ENCODE measurements at places on chromosomes 6 and 20.

DNA sequence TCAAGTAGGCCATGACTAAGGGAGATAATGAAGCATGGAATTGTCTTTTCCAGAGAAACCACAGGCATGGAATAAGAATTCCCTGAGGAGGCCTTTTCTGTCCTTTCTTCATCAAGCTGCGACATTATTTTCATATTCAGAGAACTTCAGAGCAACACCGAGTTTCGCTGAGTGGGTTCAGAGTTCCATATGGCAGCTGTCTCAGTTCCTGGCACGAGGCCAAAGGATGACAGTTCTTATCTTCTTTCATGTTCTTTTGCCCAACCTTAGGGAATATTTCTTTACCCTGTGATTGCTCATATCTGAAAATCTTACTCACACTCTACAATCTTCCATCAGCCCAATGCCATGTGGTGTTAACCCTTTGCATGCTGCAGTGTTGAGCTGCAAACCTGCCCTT is 135.3 kb upstream of the BMP2 start:
- no peak for DNase-seq

- no peak for DNase-seq
Observed at GRCh38 chr6:24696097-24696496, 22.9 kb downstream of the C6orf62 start.

GRCh38 chr20:31494131-31494530 is 19.0 kb downstream of the REM1 start:
- DNase-seq, result no peak

DNA sequence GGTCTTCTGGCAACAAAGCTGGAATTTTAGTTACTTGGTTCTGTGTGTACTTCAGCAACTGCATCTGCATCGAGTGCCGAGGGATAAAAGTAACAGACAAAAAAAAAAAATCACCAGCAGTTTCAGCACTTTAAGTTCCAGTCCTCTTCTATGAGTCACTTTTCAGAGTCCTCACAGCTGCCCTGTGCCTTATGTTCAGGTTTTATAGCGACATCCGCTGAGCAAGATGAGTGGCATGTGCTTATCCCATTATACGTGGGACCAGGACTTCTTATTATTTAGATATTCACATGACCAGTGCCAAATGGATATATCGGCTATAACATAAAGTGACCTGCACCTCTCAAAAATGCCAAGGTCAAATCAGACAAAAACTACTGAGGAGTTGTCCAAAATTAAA is 242.9 kb downstream of the FOXA2 start:
- no peak for DNase-seq

GRCh38 chr6:14129575-14129974 is 12.0 kb downstream of the CD83 start:
- no peak for DNase-seq

- DNase-seq, result no peak
Observed at GRCh38 chr6:38750968-38751615, 36.0 kb downstream of the DNAH8 start.

- no peak for DNase-seq
Observed at GRCh38 chr6:168330403-168330802, 10.8 kb upstream of the DACT2 start.
